ENCODE measurements at places on chromosomes 16 and 17.

DNA sequence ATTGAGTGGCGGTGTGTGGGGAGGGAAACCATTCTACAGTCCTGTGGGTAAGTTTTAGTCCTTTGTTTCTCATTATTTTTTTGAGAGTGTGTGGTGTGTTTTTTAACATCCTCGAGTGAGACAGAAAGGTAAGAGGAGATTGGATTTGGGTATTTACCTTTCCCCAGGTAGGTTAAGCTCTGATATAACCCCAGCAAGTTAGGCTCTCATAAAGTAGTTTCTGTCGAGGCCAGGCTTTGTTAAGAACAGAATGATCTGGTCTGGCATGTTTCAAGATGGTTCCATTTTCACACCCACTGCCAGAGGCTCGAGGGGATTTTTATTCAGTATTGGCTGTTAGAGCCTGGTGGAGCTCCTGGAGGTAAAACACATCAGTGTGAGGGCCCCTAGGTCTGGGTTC, 62.9 kb downstream of the BCAS3 start:
- no peak for DNase-seq

- DNase-seq = peak; percentile 83
These were observed at the start of gene PER1 for GRCh38 chr17:8152112-8152775. PER1 (minus strand) TSS chr17:8152404; CDS start chr17:8150706, 1,698 bp downstream.

- no peak for DNase-seq
These were observed 26.6 kb upstream of the MFSD6L start for GRCh38 chr17:8825802-8826201.

GRCh38 chr17:66920950-66921349, 43.6 kb upstream of the CACNG4 start:
- no peak for DNase-seq

- DNase-seq = no peak
These were observed 9.9 kb downstream of the TBX2 start for GRCh38 chr17:61409301-61410112.

DNA sequence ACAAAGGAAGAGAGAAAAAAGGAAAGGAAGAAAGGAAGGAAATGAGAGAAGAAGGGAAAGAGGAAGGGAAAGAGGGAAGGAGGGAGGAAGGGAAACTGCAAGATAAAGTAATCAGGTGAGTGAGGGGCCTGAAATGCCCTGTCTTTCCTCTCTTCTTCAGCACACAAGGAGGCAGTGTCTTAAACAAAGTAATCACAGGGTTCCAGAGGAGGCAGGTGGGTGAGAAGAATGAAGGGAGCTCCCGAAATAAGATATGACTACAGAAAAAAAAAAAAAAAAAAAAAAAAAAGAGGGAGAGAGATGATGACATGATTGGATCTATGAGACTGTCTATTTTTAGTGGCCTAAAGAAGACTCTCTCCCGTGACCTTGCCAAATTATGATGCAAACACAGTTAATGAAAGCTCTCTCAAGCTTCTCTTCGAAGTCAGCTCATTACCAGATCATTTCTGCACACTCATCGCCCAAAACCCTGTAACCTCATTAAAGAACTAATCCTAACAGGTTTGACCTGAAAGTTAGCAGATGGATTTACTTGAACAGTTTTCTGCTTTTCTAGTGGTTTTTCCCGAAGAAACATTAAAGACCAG, 53.6 kb downstream of the CDH11 start:
- no peak for DNase-seq

DNA sequence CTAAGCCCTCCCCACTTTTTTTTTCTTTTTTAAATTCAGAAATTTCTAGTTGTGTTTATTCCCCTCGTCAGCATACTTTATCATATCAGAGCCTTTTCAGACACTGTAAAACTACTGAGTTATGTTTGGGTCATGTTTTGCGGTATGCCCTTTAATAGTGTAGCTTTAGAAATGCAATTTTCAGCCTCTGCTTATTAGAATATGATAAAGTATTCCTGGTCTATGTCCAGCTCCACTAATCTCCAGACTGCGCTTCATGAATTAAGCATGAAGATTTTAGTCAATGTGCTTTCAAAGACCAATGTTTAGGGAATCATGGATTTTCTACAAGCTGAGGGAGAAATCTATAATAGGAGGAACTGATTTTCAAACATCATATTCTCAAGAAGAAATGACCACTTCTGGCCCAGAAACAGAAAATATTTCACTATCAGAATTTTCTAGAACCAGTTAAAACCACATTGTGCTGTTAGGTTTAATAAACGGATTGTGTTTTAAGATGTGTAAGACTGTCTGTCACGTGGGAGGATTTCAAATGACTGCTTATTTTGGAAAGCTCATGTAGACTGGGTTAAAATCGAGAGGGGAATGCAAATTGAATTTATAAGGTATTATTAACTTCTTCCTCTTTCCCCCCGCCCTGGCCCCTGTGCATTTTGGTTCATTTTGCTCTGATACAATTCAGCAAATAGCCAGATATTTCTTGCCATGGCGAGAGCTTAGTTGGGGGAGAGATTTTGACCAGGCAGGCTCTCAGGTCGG, 498.5 kb downstream of the WWOX start:
- no peak for DNase-seq

GRCh38 chr17:14144508-14144907, 75.2 kb downstream of the COX10 start:
- no peak for DNase-seq

GRCh38 chr17:37191219-37191618, 184.6 kb upstream of the C17orf78 start:
- no peak for DNase-seq

DNA sequence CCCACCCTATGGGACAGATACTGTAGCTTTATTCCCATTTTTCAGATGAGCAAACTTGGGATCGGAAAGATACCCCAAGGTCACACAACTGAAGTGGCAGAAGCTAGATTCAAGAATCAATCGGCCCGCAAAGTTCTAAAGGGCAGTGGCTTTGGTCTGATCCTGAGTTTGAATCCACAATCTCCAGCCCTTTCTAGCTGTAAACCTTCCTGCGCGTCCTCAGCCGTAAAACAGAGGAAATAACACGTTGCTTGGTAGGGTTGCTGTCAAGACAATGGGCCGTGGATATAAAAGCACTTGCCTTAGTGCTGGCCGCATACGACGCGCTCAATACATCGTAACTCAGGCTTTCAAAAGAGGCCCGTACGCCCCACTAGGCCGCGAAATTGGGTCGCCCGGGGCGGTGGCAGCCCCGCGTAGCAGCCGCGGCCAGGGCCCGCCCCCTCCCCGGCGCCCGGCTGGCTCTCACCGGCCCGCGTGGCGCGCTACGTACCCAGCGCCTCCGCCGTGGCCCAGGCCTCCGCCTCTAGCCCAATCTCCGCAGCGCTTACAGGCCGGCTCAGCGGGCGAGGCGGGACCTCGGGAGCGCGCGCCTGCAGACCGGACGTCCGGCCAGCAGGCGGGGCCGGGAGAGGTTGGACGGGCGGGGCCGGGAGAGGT, at the start of gene DCAKD:
TSS of gene DCAKD (minus strand) at position 573 of the 660 bp plus-strand sequence. CDS start 16,747 bp downstream, outside the sequence.
- peak; percentile 91 for DNase-seq

DNA sequence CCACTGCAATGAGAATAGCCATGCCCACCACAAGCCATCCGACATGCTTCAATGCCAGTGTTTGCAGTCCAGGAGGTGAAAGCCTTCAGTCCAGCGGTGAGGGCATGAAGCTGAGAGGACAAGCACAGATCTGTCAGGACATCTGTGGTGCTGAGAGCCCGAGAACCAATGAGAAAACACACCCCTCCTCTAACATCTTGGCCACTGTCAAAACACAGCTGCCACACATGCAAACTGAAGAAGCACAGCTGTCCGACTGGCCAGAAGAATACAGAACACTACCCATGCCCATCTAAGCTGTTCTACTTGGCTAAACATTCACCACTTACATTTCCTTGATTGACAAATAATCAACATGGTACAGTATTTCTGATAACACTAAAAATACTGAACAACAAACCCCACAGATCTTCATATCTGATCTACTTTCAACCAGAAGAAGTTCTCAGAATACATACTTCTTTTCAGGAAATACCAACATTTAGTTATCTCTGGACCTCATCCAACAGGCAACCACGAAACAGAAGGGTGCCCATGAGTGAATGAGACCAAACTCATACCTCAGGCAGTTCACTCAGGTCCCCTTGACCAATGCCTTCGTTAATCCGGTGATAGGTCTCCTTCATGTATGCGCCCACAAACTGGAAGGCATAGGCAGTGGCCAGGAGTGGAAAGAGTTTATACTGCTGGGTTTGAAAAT, 10.2 kb upstream of the FBF1 start:
- no peak for DNase-seq

GRCh38 chr16:46972429-46973206, 856 bp downstream of the DNAJA2 start:
- no peak for DNase-seq

DNA sequence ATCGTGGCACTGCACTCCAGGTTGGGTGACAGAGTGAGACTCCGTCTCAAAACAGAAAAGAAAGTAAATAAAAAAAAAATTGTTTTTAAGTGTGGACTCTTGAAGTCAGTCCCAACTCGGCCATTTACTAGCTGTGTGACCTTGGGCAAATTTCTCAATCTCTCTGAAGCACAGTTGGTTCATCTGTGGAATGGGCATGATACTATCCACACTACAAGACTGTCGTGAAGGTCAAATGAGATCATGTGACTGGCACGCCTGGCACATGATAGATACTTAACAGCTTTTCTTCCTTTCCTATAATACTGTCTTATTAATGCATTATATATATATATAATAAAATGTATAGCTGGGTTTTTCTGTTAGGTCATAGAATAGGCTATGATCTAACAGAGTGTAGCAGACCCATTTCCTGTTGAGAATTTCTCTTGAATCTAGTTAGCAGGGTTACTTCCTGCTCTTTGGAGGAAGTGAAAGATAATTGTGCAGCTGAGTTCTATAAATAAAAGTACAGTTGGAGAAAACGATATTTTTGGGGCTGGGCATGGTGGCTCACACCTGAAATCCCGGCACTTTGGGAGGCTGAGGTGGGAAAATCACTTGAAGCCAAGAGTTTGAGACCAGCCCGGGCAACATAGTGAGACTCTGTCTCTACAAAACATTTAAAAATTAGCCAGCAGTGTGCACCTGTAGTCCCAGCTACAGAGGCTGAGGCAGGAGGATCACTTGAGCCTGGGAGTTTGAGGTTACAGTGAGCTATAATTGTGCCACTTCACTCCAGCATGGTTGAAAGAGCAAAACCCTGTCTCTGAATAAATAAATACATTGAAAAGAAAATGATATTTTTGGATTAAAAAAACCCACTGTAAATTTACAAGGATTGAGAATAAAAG, 7.3 kb downstream of the MILR1 start:
- DNase-seq = no peak

- DNase-seq = no peak
These were observed 16.0 kb upstream of the CCL18 start for GRCh38 chr17:36048066-36048465.

GRCh38 chr16:85952197-85952596, 53.2 kb downstream of the IRF8 start:
- DNase-seq = no peak

DNA sequence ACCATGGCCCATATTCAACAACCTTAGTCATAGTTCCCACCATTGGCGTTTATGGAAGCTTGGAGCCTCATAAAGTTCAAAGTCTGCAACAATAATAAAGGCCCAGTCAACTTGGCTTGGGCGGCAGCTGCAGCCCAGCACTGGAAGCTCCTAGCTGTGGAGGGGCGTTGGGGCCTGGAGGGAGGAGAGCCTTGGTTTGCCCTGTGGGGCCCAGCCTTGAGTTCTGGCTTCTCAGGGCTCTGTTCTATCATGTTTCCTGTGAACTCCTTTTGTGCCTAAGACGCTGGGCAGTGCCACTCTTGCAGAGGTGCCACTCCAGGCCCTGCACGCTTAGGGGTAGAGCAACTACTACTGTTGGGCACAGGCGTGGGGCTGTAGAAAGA, 927 bp upstream of the ENGASE start:
- DNase-seq = no peak

- no peak for DNase-seq
These were observed 18.1 kb downstream of the C17orf100 start for GRCh38 chr17:6669479-6670212.

- DNase-seq = no peak
These were observed 409 bp upstream of the C17orf107 start for GRCh38 chr17:4898927-4899326.

- DNase-seq = no peak
These were observed 59.7 kb upstream of the DHX40 start for GRCh38 chr17:59505610-59506276.

DNA sequence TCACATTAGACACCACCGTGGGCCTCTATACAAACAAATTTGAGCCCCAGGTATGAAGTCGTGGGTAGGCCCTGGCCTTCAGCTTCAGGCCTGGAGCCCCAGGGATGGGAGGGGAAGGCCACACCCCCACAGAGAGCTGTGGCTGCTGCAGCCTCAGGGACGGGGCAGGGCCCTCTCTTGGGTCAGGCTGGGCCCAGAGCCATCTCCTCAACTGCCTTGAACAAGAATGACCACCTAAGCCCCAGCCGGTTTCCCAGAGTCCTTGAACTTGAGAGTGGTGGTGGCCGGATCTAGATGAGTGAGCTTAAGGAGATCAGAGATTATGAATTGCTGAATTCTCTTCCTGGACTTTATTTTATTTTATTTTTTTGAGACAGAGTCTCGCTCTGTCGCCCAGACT, 18.6 kb downstream of the SCNN1B start:
- peak; percentile 17 for DNase-seq

GRCh38 chr16:56871172-56871593, 6.2 kb downstream of the SLC12A3 start:
- no peak for DNase-seq

DNA sequence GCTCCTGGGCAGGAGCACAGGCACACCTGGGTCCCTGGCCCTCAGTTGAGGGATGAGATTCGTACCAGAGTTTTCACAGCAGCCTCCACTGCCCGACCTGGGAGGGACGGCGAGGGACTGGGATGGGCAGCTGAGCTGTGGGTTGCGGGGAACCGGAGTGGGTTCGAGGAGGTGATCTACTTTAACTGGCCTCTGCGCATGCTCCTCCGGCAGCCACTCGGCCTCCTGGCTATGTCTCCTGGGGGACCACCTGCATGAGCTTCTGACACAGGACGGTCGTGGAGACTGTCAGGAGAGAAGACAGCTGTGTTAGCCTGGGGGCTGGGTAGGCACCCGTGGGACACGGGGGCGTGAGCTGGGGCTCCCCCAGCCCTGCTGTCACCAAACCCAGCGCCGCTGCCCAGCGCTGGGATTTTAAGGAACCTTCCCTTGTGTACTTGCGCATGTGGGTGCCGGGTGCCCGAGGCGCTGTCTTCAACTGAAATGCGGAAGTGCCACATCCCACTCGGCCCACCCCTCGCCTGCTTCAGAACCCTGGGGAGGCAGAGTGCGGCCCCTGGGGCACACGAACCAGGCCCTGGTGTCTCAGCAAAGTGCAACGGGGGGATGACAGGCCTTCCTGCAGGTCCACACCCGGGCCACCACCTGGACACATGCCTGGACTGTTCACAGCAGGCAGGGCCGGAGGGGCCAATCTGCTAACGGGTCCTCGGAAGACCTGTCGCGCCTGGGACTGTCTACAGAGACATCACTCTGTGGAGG, 36.4 kb downstream of the SLC7A5 start:
- no peak for DNase-seq

All from DMS79 treated with DMSO at 0.1 percent for 48 hours (cell line).